ENCODE measurements at places on chromosomes 2 and 18. TPM values are rescaled to one million over a fixed set of nuclear protein-coding genes. Genes with fewer than 3 reads are reported as not detected.

RASGRP3 gene
- 9.9 TPM for total RNA-seq

DNA sequence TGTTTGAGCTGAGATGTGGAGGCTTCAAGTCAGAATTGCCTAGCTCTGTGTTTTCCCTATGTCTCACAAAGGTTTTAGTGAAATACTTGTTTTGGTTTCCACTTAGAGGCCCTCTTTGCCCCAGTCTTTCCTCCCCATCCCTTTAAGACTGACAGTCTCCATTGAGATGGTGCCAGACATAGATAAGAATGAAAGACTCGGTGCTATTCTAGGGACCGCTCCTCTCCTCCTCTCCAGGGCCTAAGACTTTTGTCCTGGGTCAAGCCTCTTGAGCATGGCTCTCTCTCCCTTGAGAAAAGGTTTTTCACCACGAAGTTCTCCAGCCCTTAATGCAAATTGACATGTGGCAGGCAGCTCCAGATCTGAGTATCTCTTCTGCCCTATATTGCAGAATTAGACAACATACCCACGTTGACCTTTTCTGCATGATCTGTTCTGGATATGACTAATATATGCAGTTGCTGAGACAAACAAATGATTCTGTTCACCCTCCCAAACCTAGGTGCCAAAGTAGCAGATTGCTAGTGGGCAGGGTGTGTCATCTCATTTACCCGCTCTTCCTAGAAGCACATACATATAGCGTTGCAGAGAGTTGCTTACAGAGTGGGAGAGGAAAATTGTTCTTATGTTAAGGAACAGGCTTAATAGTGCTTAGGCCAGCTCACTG lies 47.5 kb upstream of the ACSL3 start:
- no peak for DNase-seq

DNA sequence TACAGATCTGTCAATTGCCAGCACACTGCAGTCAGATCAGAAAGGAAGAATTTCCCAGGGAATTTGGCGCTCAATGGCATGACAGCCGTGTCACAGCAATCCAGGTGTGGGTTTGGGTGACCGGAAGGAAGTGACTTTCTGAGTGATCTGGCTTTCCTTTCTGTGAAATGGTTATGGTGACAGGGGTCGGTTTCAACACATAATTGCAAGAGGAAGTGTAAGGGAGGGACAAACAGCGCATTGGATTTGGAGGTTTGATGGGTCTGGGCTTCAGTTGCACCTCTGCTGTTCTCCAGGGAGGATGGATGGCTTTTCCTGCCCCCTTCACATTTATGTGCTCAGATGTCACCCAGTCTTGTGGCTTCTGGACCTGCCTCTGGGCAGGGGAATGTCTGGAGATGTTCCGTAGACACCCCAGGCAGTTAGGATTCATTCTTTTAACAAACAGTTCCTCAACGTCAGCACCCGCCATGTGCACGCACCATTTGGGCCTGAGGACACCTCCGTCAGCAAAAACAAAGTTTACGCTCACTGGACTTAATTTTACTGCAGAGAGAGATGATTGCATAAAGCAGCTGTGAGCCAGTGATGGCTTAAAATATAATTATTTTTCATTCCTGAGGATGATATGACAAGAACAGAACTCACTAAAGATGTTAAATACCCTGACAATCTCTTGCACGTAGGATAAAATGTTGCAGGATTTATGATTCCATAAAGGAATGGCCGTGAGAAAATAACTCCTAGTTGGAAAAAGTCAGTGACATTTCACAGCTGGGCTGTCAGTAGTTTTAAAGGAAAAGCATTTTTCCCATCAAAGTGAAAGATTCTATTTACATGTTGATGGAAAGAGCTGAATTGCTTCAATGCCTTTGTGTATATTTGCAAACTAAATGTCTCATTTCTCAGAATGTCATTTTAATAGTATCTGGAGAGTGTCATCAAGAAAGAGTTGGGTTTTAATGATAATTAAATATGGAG lies 36.9 kb downstream of the MBP start:
- DNase-seq, result no peak

CYBRD1 gene
- 60.7 TPM for total RNA-seq

DNA sequence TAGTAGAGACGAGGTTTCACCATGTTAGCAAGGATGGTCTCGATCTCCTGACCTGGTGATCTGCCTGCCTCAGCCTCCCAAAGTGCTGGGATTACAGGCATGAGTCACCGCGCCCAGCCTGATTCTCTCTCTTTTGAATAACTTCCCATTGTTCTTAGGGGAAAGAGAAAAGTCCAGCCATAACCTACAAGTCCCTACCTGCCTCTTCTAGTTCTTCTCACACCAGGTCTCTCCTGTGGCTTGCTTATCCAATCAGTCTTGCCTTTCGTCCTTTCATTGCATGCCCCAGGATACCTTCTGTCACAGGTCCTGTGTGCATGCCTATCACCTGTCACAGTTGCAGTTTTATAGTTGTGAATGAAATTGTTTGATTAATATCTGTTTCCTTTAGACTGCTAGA lies 148.1 kb downstream of the SLC4A3 start:
- no peak for DNase-seq

DNA sequence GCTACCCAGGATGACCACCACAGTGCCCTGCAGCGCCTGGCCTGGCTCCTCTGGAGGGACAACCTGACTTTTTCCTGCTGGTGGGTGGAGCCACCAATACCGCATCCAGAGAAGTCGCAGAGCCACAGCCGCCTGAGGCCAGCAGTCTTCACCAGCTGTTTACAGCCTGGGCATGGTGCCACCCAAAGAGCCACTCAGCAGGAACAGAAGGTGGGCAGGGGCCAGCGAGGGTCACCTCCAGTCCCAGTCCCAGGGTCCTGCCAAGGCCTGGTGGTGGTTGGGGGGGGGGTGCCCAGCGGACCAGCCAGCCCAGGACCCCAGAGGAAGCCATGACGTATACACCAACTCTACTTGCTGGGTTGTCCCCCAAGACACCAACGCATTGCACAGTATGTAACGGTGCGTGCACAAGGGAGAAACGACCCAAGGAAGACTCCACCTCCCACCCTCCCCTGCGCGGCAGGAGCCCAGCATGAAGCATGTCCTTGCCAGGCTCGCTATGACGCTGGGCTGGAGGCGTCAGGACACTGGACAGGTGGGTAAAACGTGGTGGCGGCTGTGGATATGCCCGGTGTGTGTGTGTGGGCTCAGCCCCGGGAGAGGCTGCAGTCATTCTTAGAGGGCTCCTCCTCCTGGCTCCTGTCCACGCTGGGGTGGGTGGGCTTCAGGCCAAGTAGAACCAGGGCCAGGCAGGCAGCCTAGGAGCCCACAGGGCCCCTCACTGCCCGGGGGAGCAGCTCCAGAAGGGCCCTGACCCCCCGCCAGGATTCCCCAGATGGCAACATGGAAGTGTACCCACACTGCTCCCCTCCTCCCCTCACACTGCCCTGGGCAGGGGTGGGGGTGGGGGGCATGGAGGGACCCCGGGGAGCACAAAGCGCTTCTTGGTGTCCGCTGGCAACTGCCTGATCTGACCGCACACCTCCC lies 49.3 kb downstream of the HS6ST1 start:
- no peak for DNase-seq

- DNase-seq, result peak; percentile 23
Measured at GRCh38 chr2:31212659-31213600, 4.4 kb downstream of the CAPN14 start.

DNA sequence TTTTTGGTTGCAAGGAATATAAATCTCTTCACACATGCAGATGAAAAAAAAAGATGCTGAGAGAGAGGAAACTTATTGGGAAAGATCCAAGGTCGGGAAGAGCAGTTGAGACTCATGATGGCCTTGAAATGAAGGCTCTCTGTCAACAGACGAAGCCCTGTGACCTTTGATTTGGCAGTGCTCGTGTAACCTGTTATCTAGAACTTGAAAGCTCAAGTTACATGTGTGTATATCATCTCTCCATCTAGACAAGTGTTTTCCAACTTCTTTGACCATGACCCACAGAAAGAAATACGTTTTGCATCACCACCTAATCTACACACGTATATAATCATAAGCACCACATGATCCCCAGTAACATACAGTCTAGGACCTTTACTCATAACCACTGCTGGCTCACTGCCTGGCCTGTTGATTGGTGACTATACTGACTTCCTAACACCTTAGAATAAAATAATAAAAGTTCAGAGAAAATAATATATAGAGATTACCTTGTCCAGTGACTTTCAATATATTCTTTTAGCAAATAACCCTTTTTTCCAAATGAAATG lies 319.0 kb upstream of the PKDCC start:
- no peak for DNase-seq

- DNase-seq, result no peak
Measured at GRCh38 chr2:171551836-171552235, 29.6 kb downstream of the CYBRD1 start.

RUFY4 gene
- total RNA-seq, result 5.6 TPM

PDCL3 gene
- total RNA-seq, result 23.7 TPM

LOXL3 gene
- total RNA-seq, result 6.4 TPM

DNA sequence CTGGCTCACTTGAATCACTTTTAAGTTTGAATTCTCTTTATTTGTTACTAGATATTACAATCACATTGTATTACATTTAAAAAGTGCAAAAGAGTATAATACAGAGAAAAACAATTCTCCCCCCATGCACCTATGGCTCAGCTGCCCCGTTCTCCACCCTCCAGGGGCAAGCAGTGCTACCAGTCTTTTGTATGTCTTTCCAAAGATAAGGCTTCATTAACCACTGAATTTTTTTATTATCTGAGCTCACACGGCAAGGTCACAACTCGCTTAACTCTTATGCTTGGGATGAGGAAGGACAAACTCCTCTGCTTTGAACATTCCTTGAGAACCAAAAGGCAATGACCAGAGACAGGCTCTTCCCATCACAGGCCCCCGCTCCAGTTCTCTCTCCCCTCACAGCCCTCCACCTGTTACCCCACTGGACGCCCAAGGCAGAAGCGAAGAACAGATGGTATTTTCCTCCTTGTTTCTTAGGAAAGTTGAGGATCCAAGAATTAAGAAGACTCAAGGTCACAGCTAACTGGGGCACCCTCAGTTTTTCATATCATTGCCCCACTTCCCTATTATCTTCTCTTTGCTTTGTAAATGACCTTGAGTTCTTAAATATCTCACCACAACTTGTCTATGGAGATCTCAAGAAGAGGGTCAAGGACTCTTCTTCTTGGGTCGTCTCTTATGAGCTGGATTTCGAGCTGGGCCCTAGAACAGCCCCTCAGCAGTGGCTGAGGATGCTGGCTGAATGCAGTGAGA lies 30.1 kb downstream of the SH2D6 start:
- no peak for DNase-seq

FHL2 gene
- total RNA-seq, result 120 TPM

EMILIN1 gene
- total RNA-seq, result 65.8 TPM

- no peak for DNase-seq
Measured at GRCh38 chr2:72182547-72182946, 34.9 kb upstream of the CYP26B1 start.

- DNase-seq, result no peak
Measured at GRCh38 chr18:62183578-62184195, 3.2 kb downstream of the PIGN start.

DNA sequence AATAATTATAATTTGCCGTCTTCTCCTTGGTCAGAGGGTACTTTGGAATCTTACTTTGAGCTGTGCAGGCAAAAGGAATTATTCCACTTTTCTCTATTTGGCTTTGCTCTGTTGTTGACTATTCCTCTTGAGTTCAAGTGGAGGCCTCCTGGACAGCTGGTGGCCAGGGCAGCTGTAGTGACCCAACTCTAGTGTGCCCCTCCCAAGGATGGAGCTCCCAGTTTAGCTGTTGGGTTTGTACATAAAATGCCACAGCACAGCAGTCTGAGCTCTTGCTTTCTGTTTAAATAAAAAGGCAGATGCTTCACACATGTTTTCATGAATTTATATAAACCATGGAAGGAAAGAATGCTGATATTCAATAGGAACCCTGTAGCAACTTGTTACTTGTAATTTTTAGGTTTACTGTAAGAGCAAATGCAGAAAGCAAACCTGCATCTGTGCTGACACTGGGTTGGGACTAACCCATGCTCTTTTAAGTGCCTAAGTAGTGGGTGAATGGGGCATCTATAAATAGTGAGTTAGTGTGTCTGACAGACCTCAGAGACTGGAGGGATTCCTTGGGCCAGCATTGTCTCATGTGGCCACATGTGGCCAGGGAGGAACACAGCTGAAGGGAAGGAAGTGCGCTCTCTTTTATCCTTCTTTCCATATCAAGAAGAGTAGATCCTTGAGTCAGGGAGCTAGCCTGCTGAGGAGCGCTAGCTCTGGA lies 121.8 kb downstream of the FHOD3 start:
- no peak for DNase-seq

DNA sequence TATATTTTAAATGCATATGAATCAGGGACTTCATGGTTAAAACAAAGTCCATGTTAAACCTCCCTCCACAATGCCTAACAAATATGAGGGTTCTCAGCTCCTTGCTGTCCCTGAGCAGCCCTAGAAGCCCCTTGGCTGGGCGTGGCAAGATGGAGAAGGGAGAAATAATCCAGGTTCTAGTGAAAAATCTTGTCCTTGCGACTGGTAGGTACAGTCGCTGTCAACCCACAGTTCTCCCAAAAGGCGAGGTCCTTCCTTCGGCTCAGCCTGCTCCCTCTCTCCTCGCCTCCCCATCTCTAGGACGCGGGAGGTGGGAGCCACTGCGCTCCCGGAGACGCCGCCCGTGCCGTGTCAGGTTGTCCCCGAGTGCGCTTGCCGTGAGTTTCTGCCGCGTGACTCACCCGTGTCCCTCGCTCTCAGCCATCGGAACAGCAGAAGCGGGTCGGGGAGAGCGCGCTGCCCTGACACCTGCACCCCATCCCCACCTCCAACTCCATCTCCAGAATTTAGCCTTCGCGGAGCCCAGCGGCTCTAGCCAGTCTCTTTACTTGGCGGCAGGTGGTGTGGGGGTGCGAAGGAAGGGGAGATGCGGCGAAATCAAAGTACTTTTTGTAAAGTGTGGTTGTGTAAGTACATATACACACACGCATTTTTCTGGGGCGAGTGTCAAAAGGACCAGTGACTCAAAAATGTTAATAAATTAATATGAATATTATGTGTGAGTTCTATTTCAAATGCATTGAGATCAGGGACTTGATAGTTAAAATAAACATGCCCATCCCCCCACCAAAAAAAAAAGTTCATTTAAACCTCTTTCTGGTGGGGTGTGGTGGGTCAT lies 65.1 kb upstream of the TMEM17 start:
- no peak for DNase-seq

GRCh38 chr2:240252872-240253511 lies 112.5 kb upstream of the OTOS start:
- DNase-seq, result no peak

Measured in ureter (tissue), 1 donor.